Stimulated activated CD8-positive, alpha-beta memory T cell treated with anti-CD3 and anti-CD28 coated beads, Interleukin-7, amount 100 ng/mL, for 1 hour (primary cell): ENCODE measurements at places on chromosomes 1 and 21.

DNA sequence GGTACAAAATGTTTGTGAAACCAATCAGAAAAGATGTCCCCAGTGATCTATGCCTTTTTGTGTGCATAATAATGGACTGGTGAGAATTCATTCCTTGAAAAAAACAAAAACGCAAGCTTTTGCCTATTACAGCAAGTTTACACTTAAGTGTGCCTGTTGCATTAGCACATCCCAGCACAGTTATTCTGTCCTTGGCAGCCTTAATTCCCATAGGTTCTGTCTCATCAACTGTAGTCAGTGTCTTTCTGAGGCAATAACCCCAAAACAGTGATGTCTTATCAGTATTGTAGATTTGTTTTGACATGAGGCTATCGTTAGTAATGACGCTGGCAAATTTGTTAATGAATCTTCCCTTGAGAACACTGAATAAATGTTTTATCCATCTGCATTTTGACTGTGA, 109.9 kb upstream of the KCTD3 start:
- no peak for DNase-seq

GRCh38 chr1:245874942-245875580, 632.0 kb downstream of the SMYD3 start:
- DNase-seq, result no peak

GRCh38 chr1:25473653-25474225, 43.0 kb downstream of the MACO1 start:
- no peak for DNase-seq

GRCh38 chr1:213883618-213884017, 104.2 kb upstream of the PROX1 start:
- no peak for DNase-seq

GRCh38 chr1:45995298-45995697, 137.1 kb downstream of the PIK3R3 start:
- DNase-seq, result no peak

GRCh38 chr1:229139331-229140118, 131.4 kb upstream of the RAB4A start:
- DNase-seq, result no peak

- DNase-seq, result no peak
Measured at GRCh38 chr21:45382697-45382997, 22.3 kb upstream of the COL18A1 start.

DNA sequence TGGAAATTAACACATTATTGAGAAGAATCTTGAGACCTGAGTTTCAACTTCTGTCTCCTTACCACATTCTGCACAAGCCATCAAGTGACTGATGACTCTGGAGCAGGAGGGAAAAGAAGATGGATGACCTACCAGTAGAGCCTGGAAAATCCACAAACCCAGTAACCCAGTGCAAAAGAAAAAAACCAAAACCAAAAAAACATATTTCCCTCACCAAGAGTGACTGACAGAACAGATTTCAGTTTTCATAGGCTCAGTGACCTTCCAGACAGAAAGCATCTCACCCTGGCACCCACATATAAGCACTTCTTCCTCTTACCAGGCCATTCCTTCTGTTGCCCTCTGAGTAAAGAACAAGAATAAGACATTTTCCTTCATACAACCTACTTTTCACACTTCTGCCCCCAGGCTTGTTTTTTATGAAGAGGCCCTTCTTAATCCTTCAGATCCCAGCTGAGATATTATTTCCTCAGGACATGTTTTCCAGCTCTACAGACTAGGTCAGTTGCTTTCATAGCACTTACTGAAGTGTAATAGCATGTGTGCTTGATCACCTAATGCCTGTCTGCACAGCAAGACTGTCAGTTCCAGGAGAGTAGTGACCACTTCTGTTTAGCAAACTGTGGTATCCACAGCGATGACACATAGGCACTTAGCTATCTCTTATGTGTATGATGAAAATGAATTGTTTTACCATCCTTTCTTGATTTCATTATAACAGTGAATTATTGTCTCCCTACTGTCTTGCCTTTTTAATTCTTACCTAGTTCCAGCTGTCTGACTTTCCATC, 4.0 kb downstream of the TSACC start:
- DNase-seq, result no peak

DNA sequence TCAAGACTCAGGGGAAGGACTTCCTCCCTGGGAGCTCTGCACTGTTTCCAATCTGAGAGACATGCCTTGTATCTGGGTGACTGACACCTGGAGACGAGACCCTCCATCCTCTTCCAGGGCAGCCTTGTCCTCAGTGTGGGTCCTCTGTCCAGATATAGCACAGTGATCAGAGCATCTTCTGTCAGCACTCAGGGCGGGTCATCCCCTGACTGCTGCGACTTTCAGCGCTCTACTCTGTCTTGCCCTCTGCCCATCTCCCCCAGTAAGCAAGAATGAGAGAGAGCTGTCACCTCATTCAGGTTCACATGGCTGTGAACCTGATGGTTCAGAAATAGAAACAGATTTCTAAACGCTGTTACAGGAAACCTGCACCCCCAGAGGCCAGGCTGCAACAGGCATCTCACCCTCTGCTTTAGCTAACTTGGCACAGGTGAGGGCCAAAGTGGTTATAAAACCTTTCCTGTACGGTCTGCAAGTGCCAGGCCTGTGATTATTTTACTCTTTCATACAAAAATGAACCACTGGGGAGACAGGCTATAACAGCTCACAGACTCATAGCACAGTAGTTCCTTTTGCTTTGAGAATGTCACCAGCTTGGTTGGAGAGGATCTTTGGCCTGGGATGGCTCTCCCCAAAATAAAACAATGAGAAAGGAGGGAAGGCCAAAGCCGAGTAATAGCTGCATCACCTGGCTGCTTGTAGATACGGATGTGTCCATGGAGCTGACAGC, 11.4 kb upstream of the TENT5C start:
- DNase-seq, result no peak

DNA sequence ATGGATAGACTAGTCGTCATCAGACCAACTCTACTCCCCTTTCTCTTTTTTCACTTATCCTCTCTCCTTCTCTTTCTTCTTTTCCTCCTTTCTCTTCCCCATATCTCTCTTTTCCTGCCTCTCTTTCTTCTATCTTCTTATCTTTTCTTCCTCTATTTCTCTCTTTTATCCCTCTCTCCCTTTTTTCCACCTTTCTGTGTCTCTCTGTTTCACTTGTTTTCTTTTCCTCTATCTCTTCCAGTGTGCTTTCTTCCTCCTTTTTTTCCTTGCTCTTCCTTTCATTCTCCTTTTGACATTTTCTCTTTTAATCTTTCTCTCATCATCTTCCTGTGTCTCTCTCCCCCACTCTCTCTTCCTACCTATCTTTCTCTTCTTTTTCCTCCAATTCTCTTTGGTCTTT, 159.0 kb upstream of the PTGFR start:
- no peak for DNase-seq

DNA sequence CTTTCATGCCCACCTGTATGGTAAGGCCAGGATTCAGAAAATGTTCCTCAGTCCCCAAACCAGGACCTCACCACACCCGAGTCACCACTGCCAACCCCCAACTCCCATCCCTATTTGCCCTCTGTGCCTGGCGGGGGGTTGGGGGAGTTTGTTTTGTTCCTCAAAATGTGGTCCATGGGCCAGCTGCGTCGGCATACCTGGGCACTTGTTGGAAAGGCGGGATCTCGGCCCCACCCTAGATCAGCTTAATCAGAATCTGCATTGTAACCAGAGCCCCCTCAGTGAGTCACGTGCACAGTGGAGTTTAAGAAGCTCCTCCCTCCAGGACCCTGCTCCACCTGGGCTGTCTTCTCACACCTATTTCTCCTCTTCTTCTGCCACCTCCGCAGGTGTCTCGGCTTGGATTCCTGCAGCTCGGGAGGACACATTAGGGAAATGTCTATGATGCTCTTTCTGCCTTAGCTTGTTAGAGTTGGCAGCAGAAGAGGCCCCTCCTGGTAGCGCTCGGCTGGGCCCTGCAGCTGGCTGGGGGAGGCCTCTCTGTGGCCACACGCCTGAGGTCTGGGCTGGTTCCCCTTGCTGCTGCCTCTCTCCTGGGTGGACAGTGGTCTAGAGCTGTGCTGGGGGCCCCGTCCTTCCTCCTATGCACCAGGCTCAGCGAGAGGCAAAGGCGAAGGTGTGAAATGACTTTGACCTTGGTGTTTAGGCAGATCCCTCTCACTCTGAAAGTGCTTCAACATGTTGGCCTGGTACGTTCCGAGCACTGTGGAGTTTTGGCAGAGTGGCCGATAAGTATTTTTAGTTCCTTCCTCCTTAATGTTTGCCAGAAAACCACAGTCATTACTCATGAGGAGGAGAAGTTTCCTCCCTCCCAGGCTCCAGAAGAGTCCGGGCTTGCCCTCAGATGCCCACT, 41.8 kb upstream of the CAMTA1 start:
- no peak for DNase-seq

- no peak for DNase-seq
Measured at GRCh38 chr1:165927169-165927568, 99.8 kb downstream of the UCK2 start.

DNA sequence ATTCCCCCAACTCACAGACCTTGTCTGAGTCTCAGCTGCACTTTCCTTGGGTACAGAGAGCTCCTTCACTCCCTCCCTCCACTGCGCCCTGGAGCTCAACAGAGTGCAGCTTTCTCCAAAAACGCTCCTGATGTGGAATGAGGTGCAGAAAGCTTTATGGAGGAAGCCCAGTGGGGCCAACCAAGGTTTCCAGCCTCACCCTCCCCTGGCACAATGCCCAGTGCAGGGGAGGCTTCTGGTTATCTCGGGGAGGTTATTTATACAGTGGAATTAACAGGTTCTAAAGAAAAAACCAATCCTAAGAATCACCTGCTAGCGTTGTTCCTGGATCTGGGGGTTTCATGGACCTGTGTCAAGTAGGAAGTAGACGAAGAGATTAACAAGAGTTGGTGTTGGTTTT, at the start of gene ITLN1:
Gene ITLN1, minus strand, starts transcription at position 139 of the 400 bp plus-strand sequence. CDS start 303 bp downstream, outside the sequence.
- DNase-seq, result no peak

- no peak for DNase-seq
Measured at GRCh38 chr1:26122988-26123973, 11.7 kb downstream of the PDIK1L start.

GRCh38 chr1:66641891-66642473, 108.0 kb downstream of the SGIP1 start:
- no peak for DNase-seq

- no peak for DNase-seq
Measured at GRCh38 chr1:14338509-14338908, 260.0 kb upstream of the KAZN start.

DNA sequence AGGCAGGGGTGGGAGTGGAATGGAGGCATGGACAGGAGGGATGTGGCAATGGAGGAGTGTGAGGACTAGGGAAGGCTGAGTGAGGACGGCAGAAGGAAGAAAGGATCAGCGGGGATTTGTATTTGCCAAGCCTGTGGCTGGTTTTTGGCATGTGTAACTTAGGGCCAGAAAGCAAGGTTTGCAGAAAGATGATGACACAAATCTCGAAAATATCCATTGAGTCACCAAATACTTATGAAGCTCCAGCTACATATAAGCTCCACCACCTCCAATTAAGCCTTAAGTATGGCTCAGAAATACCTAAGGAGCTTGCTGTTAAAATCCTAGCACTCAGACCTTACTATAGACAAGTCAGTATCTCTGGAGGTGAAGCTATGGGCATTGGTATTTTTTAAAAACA, 90.1 kb downstream of the OMA1 start:
- DNase-seq, result no peak

DNA sequence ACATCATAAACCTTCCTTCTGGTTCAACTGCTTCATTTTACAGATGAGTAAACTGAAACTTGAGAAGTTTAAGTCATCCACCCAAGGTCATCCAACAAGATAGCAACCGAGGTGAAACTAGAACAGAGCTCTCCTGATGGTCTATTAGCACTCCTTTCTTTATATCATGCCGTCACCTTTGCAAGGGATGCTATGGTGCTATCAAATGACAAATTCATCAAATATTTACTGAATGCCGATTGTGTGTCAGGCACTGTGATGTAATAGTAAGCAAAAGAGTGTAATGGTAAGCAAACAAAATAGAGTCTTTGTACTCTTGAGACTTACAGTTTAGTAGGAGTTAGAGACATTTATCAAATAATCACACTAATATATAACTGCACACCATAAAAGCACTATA, 14.0 kb upstream of the SGIP1 start:
- no peak for DNase-seq

DNA sequence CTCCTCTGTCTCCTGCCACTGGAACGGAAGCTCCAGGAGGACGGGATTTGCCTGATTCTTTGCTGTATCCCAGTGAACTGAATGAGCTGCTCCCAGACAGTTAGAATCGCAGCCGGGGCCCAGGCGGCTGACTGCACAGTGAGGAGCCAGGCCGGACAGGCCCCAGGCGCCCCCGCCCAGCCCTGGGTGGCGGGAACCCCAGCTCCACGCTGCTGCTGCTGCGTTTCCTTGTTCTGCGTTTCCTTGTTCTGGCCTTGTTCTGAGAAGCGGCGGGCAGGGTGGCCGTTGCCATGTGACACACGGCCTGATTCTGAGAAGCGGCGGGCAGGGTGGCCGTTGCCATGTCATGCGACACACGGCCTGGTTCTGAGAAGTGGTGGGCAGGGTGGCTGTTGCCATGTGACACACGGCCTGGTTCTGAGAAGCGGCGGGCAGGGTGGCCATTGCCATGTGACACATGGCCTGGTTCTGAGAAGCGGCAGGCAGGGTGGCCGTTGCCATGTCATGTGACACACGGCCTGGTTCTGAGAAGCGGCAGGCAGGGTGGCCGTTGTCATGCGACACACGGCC, 56.2 kb downstream of the SLC37A1 start:
- DNase-seq, result no peak

GRCh38 chr21:29271927-29272333, 26.8 kb upstream of the BACH1 start:
- no peak for DNase-seq

GRCh38 chr1:155899683-155900082, 11.5 kb downstream of the RIT1 start:
- DNase-seq, result no peak

GRCh38 chr21:31732597-31733550, 956 bp upstream of the SCAF4 start:
- no peak for DNase-seq

GRCh38 chr1:49424782-49425181, 599.0 kb downstream of the AGBL4 start:
- no peak for DNase-seq

GRCh38 chr1:59044535-59045121, 252.3 kb upstream of the FGGY start:
- no peak for DNase-seq

DNA sequence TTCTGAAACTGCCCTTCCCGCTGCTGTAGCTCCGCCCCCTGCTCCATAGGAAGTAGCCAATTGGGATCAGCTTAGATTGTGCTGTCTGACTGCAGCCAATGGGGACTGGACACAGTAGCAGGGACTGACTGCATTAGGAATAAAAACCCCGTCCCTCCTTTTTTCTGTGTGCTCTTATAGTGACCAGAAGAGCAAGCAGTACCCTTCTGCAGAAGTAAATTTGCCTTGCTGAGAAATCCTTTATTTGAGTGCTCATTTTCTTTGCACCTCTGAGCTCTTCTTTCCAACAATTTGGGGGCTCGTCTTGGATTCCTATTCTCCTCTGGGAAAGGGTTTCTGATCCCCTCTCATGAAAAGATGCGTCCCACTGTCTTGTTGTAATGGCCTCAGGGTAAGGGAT, 16.2 kb downstream of the OR2L13 start:
- no peak for DNase-seq

- no peak for DNase-seq
Measured at GRCh38 chr1:5492846-5493245, 499.4 kb downstream of the NPHP4 start.

- DNase-seq, result no peak
Measured at GRCh38 chr1:212450331-212450881, 17.7 kb downstream of the NENF start.

GRCh38 chr1:118931876-118932275, 56.3 kb downstream of the TBX15 start:
- no peak for DNase-seq

GRCh38 chr1:187854457-187854856, 1025.7 kb downstream of the PLA2G4A start:
- DNase-seq, result no peak

GRCh38 chr1:15848929-15849774, 1.6 kb downstream of the SPEN start:
- DNase-seq, result no peak
